ENCODE measurements at places on chromosomes 11 and 22. TPM values are rescaled to one million over a fixed set of nuclear protein-coding genes. Genes with fewer than 3 reads are reported as not detected.

DNA sequence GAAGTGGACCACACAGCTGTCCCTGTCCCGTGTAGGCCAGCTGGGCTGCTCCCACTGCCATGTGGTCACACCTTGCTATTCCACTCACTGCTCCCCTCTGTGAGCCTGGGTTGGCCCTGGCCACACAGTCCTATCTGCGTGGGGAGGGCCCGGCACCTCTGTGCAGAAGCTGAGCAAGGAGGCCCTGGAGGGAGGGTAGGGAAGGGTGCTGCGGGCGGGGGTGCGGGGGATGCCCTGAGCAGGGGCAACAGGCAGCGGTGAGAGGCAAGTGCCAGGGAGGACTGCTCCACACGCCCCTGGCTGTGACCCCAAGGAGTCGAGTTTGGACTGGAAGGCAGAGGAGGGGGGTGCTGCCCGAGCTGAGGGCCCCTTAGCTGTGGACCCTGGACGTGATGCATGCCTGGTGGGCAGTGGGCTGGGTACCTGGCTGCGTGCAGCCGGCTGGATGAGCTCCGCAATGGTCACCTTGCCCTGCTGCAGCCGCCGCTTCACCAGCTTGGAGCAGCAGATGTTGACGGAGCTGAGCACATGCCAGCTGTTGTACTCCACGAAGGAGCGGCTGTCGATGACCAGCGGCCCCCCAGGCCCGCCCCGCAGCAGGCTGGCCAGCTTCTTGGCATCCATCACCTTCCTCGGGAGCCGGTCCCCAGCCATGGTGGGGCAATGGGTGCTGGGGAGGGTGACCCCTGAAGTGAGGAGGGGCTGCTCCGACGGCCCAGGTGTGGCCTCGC lies 6.7 kb downstream of the DUSP8 start:
- DNase-seq: no peak

GRCh38 chr11:98155696-98156095 lies 865.1 kb upstream of the CNTN5 start:
- no peak for DNase-seq

DNA sequence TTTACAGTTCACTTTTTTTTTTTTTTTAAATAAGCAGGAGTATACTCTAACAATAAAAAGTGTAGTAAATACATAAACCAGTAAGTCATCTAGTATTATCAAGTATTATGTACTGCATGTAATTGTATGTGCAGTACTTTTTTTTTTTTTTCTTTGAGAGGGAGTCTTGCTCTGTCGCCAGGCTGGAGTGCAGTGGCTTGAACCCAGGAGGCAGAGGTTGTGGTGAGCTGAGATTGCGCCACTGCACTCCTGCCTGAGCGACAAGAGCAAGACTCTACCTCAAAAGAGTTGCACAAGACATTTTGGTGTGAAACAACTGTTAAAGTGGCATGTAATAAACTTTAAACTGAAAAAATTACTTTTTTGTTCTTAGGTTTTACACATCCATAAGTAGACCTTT lies 16.7 kb downstream of the BCL2L13 start:
- no peak for DNase-seq

GRCh38 chr22:30858976-30859713 lies 109.4 kb downstream of the MORC2 start:
- DNase-seq: no peak

DNA sequence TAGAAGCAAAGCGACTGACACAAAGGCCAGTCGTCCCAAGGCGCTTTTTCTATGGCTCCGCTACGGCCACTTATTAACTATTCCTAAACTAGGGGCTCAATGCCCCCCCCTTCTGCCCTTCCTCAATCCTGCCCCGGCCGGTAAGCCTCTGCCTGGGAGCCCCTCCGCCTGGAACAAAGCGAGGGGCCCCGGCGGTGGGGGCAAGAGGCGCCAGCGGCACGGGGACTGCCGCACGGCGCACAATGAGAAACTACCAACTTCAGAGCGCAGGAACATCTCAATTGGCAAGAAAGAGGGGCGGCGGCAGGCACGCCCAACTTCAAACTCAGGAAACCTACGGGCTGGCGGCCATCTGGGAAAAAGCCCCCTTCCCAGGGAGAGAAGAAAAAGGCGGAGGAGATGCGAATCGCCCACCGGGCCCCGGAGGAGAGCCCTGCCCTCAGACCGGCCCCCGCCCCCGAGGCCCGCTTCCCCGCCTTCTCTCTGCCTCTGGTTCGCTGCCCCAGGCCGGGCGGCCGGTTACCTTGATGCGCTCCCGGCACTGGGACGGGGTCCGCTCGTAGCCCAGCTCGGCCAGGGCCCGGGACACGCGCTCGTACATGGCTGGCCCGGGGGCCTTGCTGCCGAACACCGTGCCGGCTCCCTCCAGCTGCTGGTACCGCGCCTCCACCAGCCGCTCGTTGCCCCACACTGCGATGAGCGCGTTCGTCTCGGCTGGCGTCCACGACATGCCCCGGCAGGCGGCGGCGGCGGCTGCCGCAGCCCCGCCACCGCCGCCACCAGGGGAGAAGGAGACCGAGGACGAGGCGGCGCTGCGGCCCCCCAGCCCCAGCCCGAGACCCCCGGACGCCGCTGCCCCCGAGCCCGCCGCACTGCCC lies 619 bp downstream of the MSANTD2 start:
- DNase-seq: no peak

- no peak for DNase-seq
These were observed 36.9 kb upstream of the BIRC3 start for GRCh38 chr11:102280245-102280833.

- no peak for DNase-seq
These were observed 815.5 kb downstream of the NTM start for GRCh38 chr11:132185726-132186592.

FGF3 gene
- total RNA-seq: not detected

HSPB2 gene
- total RNA-seq: not detected

Data from GM12878 (cell line).